ENCODE measurements at places on chromosomes 16 and 17.

GRCh38 chr16:72246423-72246822 lies 74.5 kb upstream of the PMFBP1 start:
- DNase-seq: no peak

- no peak for DNase-seq
Observed at GRCh38 chr16:75503801-75504200, 8.6 kb upstream of the CHST6 start.

DNA sequence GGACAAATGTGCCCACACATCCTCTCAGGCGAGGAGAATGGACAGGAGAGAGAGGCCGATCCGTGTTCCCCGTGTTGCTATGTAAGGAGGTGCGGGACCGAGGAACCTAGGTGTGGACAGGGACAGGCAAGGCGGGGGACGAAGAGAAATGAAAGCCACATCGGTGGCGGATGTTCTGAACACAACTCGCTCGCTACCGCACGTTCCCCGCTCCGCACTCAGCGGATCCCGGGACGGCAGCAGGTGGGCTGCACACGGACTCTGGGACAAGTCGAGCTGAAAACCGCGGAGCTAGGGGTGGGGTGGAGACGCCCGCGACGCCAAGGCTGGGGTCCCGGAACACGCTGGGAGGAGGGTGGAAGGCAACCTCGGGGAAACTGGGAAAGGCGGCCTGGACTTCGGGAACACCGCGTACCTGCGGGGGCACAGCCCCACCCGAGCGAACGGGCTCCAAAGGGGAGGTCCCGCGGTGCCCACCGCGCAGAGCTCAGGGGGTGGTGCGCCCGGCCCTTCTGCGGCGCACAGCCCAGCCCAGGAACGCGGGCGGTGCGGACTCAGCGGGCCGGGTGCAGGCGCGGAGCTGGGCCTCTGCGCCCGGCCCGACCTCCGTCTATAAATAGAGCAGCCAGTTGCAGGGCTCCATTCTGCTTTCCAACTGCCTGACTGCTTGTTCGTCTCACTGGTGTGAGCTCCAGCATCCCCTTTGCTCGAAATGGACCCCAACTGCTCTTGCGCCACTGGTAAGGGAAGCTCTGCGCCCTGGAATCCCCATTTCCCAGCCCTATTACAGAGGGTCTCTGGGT lies at the start of gene MT1E:
TSS of gene MT1E (plus strand) at position 642 of the 803 bp plus-strand sequence. CDS start at position 713, 71 bp downstream.
- peak; percentile 88 for DNase-seq

DNA sequence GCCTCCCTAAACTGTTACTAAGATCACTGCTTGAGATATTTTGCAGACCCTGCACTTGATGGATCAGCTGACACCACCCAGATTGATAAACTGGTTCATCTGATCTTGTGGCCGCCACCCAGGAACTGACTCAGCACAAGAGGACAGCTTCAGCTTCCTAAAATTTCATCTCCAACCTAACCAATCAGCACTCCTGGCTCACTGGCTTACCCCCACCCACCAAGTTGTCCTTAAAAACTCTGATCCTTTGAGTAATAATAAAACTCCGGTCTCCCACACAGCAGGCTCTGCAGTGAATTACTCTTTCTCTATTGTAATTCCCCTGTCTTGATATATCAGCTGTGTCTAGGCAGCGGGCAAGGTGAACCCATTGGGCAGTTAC lies 174.8 kb downstream of the UTP18 start:
- no peak for DNase-seq

DNA sequence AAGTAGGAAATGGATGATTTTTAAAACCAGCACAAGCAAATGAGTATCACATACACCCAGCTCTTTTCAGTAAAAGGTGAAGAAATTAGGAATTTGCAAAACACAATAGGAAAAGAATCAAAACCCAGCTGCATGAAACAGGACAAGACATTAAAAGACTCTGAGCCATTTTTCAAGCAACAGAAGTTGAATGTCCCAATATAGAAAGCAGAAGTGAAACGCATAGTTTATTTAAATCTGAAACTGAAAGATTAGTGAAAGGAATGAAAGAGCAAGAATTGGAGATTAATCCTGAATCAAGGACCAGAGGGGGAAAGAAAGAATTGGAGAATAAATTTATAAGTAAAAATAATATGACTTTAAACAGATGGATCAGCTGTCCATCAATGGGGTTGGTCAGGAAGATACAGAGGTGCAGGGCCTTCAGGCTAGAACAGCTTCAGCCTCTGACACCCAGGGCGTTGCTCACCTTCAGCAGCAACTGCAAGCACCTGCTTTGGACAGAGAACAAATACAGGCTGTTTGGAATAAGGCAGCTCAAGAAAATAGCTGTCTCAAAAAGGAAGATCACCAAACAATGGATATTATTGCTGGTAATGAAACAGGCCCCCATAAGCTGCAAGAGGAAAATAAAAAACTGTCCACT lies 3.9 kb upstream of the ARHGAP17 start:
- DNase-seq: no peak

GRCh38 chr16:73060892-73061490 lies 13.1 kb upstream of the ZFHX3 start:
- no peak for DNase-seq

DNA sequence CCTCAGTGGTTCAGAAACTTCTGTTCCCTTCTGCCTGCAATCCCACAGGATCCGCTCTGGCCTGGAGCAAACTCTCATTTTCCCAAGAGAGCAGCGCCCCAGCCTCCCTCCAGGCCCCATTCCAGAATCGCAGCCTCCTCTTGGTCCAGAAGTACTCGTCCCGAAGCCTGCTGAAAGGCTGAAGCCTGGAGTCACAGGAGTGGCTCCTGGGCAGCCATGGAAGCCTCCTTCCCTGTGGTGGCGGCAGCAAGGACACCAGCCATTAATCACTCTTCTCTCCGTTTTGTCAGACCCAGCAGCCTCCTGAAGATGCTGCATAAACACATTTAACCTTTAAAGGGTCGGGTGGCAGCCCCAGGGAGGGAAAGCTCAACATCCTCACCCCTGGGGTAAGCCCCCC lies 66.9 kb upstream of the TNRC6C start:
- DNase-seq: no peak

GRCh38 chr16:73846007-73846330 lies 450.6 kb upstream of the PSMD7 start:
- no peak for DNase-seq

DNA sequence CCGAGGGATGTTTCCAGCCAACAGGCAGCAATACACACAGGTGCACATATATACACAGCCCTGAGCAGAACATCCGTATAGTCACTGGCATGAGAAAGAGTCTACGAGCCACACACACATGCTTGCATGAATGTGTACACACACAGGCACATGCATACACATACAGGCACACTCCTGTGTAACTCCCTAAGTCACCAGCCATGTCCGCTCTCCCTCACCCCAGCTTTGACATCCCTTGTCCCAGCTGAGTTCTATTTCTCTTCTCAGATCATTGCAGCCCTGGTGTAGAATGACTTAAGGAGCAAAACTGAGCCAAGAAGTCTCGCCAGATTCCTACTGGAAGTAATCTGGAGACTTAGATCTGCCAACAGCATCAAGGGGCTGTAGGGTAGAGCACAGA lies 13.1 kb downstream of the CDRT4 start:
- no peak for DNase-seq

DNA sequence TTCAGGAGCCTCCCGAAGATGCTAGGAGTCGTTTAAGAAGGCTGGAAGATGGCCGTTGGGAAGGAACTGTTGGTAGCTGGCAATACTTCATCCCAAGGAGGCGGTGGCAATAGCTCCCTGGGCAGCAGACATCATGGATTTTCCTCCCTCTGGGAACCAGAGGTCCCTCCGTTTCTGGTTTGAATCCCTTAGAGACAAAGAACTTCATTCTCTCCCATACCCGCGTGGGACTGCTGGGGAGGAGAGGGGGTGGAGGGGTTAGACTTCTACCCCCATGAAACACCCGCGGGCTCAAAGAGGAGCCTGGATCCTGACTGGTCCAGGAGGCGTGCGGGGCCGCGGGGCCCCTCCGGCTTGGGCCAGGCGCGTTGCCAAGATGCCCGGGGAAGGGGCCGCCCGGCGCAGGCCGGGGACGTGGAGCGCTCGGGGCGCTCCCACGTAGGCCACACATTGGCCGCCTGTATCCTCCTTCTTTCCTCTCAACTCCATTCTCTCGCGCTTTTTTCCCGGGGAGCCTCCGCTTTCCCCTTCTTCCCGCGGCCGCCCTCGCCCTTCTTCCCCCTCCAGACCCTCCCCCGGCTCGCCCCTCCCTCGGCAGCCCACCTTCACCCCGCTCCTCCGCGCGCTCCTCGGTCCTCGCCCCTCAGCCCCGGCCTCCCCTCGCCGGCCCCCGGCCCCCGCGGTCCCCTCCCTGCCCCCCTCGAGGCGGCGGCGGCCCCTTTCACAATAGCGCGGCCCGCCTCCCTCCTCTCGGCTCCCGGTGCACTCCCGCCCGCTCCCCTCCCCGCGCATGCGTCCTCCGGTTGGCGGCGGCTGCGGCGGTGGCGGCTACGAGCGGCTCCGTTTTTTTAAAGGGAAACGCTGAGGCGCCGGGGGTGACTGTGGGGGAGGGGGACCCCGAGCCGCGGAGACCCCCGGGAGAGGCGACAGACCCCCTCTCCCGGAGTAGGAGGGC lies at the start of gene MSL1:
TSS of gene MSL1 (plus strand) at position 791 of the 955 bp plus-strand sequence. CDS start 642 bp downstream, outside the sequence.
- DNase-seq: peak; percentile 81

DNA sequence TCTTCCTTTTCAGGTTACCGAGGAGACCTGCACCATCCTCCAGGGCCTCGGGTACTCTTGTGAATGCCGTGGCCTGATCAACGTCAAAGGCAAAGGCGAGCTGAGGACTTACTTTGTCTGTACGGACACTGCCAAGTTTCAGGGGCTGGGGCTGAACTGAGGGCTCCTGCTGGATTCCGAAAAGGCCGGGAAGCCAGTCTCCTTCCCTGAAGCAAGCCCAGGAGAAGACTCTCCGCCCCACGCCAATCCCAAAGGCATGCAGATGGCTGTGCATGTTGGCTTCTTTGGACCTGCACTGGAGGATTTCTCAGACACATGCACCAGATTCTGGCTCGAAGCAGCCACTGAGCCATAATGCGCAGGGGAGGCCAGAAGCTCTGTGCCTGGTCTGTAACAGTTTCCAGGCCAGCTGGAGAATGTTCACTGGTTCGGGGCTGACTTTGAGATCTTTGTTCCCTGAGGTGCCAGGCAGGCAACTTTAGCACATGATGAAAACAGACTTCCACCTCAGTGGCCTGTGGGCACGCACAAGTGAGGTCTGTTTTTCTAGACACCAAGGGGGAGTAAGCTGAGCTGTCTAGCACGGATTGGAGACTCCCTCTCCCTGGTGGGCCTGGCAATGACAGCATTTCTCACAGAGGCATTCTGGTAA lies 49.1 kb downstream of the ADCY7 start:
- no peak for DNase-seq

DNA sequence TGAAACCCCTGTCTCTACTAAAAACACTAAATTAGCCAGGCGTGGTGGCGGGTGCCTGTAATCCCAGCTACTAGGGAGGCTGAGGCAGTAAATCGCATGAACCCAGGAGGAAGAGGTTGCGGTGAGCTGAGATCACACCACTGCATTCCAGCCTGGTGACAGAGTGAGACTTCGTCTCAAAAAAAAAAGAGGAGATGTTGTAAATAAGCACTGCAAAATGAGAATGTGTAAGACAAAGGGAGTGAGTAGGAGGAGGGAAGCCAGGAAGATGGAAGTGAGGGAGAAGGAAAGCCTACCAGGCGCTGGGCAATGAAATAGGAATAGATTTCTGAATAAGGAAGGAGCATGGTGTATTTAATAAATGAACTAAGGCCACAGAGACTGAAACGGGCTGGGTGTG lies 8.7 kb upstream of the PRPF8 start:
- DNase-seq: peak; percentile 41

DNA sequence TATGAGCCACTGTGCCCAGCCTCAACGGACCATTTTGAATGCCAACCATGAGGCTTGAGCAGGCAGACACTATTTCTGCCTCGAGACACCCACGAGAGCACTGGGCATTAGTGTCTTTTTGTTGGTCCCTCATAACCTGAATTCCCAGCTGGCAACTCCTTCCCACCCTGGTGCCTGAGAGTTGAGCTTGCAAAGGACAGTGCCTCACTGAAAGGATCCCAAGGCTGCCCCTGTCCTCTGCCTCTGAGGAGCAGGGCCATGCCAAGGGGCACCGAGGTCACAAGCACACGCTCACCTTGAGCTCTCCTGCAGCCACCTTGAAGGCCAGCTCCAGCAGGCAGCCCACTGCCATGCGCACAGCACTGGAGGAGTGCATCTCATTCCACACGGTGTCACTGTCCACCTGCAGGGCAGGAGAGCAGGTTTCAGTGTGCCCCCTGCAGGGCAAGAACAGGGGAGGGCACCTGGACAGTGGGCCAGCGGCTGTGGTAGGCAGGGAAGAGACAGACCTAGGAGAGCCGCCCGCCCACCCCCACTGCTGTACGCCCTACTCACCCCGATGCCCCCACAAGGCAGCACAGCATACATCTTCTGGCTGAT lies 12.8 kb downstream of the G6PC3 start:
- DNase-seq: no peak

- DNase-seq: peak; percentile 45
Observed at GRCh38 chr17:47621293-47622179, 28.2 kb upstream of the KPNB1 start.

DNA sequence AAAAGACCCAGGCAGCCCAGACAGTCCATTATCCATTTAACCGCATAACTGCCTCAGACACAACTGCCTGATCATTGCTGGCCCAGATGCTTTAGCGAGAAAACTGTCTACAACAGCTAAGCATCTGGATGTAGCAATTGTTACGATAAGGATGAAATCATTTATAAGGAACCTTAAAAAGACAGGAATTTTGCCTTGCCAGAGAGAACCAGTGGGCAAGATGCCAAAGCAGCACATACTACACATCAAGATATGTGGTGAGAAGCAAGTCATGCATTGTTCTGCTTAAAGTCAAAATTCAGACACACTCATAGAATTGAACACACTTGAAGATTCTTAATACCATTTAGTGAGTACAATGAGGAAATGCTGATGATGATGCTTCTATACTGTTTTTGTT lies 1525.3 kb downstream of the CDH8 start:
- no peak for DNase-seq

DNA sequence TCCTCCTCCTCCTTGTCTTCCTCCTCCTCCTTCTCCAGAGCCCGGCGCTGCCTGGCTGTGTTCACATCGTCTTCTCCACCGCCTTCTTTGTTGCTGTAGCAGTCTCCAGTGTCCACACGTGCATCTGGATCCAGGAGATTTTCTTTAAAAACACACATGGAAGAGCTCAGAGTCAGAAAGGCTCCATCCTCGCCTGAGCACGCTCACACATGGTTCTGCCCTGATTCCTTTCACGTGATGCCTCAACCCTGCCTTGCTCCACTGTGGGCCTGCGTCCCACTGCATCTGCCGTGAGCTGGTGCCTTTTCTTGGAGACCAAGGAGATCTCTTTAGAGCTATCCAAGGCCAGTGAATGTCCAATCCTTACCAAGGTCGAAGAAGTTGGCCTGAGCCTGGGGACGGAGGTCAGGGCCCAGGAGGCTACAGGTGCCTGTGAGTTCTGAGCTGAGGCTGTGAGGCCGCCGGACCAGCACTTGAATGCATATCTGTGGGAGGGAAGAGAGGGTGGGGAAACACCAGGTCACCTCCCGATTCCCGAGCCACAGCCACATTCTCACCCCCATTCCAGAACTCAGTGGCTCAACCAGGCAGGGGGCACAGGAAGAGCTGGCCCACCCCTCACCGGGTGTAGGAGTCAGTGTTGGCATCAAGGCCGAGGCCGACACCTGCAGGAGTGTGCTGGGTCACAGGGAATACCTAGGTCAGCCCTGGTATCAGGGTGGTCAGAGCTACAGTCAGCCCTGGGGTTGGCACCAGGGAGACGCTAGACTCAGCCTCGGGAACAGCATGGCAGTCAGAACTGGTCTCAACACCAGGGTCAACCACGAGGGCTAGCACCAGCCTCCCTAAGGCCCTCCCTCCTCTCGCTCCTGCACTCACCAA lies 37.6 kb downstream of the HASPIN start:
- DNase-seq: no peak

- DNase-seq: no peak
Observed at GRCh38 chr16:777826-778225, 10.4 kb downstream of the RPUSD1 start.

All from RKO (cell line).